AML-193 (cell line): ENCODE measurements at places on chromosomes 4 and X.

GRCh38 chr4:87399148-87399547, 8.2 kb upstream of the HSD17B11 start:
- no peak for DNase-seq

- DNase-seq = no peak
Measured at GRCh38 chrX:107935664-107936433, 46.3 kb downstream of the TEX13B start.

- DNase-seq = no peak
Measured at GRCh38 chrX:3728454-3728853, 15.0 kb upstream of the PRKX start.

DNA sequence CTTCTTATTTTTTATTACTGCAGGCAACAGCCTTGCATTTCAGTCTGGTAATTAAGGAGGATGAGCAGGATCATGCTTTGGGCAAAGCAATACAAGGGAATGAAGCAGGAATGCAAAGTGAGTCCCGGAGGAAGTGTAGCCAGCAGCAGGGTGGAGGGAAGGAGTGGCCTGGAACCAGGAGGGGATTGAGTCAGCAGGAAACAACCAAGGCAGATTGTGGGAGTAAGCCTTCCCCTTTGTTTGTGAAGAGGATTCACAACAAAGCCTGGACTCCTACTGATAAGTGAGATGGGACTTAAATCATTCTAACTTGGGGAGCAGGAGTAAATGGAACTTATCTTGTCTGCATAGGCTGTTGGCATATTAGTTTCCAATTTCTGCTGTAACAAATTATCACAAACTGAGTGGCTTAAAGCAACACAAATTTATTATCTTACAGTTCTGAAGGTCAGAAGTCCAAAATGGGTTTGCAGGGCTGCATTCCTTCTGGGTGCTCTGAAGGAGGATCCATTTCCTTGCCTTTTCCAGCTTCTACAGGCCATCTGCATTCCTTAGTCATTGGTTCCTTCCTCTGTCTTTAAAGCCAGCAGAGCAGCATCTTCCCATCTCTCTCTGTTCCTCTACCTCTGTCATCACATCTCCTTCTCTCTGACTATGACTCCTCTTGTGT, 93.2 kb upstream of the AP1S2 start:
- no peak for DNase-seq

DNA sequence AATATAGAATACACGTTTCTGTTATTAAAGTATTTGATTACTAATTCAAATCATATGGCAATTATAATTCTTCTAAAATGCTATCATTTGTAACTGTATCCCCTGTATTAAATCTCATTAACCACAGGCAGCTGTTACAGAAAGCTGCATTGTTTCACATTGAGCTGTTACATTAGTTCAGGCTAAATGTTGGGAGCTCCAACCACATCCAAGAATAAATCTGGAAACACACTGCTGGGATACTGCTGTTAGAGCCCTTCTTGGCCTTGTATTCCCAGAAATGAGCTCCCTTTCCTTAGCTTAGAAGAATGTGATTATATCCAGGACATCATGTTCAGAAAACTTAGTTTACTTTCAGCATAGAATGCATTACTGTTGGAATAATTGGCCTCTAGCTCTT, 48.2 kb downstream of the GUCY1B1 start:
- DNase-seq = no peak

- DNase-seq = no peak
Measured at GRCh38 chrX:77298790-77299189, 148.4 kb upstream of the FGF16 start.

DNA sequence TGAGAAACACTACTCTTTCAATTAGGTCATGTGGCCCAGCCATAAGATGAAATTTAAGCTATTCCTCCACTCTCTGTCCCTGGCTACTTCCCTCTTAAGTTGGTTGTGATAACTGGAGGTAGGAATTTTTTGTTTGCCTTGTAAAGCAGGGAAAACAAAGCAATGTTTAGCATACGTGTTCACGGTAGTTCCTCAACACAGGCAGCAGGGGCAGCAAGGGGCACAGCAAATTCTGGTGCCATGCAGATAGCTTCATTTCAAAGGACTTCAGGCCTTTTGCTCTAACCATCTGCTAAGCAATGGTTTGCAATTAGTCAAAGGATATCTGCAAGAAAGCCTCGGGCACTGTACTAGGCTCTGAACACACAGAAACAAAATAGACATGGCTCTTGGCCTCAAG, 330.2 kb downstream of the ZIC3 start:
- DNase-seq = no peak

GRCh38 chrX:149539283-149540130, 1.3 kb upstream of the EOLA1 start:
- DNase-seq = peak; percentile 71

DNA sequence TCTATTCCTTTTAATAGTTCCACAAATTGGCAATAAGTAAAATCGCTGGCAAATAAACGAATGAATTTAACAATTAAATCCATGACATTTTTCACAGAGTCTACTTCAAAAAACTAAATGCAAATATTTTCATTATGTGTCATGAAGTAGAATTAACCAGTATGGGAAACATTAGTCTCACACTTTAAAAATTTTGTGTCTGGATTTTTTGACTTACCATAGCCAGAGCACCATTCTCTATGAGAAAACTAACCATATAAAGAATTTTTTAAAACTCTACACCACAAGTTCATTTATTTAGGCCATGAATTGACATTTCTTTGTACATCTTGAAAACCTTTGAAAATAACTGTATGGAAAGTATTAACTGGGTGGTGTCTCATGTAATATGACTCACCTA, 41.2 kb downstream of the PRDM5 start:
- no peak for DNase-seq

GRCh38 chrX:39984191-39984956, 113.4 kb downstream of the BCOR start:
- DNase-seq = no peak

DNA sequence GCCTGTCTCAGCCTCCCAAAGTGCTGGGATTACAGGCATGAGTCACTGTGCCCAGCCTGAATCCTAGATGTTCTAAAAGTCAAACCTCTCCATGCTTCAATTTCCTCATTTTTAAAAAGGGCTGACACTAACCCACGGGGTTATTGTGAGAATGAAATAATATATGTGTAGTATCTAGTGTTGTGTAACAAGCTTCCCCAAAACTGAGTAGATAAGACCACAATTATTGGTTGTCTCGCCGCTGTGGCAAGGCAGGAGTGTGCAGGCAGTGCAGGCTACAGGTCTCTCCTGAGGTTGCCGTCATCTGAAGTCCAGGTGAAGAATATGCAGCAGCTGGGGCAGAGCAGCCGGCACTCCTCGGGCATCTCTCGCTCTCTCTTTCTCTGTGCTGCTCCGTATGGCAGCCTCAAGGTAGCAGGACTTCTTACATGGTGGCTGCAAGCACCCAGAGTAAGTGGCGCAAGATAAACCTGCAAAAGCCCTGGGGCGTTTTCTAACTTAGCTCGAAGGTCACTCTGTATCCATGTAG, 30.9 kb downstream of the RAB33B start:
- DNase-seq = peak; percentile 69

DNA sequence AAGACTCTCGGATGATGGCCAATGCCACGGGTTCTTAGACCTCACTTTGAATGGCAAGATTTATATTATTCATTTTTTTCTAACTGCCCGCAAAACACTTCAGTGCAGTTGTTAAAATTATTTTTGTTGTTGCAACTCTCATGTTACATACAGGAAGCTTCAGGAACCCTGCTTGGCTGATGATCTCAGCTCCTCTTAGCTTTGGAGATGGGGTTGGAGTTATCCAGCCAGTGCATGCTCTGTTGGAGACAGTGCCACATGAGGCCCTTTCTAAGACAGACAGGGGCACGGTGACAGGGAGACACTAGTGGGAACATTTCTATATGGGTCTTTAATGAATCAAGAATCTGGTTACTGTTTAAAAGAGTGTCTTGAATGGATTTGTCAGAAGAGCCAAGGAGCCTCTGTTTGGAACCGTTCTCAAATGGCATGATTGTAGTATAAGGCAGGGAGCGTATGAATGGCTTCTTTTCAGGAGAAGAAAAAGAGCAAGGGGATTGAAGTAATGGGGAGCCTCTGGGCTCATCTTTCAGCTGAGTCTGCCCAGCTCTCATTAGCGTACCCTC, 61.9 kb upstream of the ENPP6 start:
- DNase-seq = no peak
